ENCODE measurements at places on chromosomes 6 and 20.

DNA sequence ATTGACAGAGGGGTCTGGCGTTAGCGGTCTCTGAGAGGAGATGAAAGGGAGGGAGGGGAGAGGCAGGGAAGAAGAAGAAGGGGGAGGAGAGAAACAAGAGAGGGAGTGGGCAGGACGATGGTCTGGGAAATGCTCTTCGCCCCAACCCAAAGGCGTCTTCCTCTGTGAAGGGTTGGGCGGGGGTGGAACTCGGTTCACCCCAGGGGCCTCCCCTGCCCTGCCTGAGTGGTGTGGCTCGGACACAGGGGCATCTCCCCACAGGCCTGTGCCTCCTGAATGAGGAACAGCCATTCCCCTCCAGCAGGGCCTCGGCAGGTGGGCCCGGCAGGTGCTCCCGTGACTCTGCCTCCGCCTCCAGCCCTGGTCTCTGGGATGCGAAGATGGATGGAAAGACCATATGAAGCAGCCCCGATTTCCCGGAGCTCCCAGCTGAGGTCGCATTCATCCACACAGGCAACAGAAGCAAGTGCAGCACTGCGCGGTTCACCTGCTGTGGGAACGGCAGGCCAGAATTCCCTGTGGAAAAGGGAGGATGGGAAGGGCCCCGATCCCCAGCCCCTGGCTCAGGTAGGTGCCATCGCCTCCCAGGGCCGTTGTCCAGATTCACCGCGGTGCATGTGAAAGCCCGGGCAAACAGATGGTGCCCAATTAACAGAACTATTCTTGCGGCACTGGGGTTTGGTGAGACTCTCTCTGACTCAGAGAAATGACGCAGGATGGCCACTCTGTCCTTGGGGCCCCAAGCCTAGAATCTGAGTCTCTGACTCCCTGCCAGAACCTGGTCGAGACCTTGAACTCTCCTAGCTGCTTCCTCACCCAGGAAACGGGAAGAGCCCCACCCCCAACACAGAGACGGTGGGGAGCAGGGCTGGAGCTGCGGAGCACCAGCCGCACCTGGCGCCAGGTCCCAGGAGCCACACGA is 29.4 kb upstream of the RPS6KA2 start:
- no peak for DNase-seq

- peak; percentile 78 for DNase-seq
These were observed 698 bp downstream of the FAM210B start for GRCh38 chr20:56359212-56360132.

DNA sequence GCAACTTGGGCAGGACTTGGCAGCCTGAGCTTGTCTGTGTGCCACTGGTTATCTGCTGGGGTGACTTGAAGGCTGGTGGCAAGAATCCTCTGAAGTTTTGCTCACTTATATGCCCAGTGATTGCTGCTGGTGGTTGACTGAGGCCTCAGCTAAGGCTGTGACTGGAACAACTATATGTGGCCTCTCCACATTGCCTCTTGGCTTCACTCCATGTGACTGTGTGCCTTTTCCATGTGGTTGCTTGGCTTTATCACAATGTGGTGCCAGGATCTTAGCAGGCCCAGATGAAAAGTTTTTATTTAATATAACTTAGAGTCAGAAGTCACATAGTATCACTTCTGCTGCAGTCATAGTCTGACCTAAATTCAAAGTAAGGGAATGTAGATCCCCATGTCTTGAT is 104.5 kb downstream of the ADAT2 start:
- no peak for DNase-seq

DNA sequence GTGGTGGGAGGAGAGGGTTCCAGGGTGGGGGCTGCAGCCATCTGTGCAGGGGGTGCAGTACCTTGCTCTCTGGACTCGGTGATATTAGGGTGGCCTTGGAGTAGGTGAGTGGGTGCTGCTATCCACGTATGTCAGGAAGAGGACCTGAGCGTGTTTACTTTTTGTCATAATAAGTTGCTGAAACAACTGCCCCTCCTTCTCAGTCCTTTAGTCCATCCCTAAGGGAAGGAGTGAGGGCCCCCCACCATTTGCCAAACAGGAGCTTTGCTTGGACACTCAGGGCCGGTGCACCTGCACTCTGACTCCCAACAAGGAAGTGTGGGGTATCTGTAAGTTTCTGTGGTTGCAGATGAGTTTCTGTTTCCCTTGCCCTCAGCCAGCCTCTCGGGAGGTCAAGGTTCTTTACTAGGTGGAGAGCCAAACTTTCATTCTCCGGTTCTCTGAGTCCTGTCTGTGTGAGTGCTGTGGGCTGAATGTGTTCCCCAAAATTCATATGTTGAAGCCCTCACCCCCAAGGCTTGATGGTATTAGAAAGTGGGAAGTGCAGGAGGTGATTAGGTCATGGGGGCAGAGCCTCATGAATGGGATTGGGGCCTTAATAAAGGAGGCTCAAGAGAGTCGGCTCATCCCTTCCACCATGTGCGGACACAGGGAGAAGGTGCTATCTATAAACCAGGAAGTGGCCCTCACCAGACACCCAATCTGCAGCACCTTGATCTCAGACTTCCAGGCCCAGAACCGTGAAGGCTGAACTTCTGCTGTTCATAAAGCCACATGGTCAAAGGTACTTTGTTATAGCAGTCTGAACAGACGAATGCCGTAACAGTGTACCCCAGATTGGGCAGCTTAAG is 19.6 kb upstream of the CCR6 start:
- DNase-seq, result no peak

DNA sequence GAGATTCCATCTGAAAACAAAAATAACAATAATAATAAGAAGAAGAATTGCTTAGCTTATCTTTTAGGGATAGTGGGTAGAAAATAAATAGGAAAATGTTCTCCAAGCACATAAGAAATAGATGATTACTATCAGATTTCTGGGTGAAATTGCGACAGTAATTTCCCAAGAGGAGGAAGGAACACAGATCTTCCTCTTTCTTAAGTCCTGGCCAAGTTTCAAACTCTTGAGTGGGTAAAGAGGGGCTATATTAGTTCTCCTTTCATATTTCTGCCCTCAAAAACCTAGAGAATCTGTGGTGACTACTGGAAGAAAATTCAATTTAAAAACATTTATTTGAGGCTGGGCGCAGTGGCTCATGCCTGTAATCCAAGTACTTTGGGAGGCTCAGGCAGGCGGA is 63.7 kb downstream of the PHACTR2 start:
- DNase-seq, result no peak

GRCh38 chr6:35487658-35488516 is 9.0 kb downstream of the TEAD3 start:
- no peak for DNase-seq
